ENCODE measurements at places on chromosomes 13 and 19. TPM values are rescaled to one million over a fixed set of nuclear protein-coding genes. Genes with fewer than 3 reads are reported as not detected.
A peak's percentile ranks its signal among the peaks of the same experiment; 100 is the strongest.

DNA sequence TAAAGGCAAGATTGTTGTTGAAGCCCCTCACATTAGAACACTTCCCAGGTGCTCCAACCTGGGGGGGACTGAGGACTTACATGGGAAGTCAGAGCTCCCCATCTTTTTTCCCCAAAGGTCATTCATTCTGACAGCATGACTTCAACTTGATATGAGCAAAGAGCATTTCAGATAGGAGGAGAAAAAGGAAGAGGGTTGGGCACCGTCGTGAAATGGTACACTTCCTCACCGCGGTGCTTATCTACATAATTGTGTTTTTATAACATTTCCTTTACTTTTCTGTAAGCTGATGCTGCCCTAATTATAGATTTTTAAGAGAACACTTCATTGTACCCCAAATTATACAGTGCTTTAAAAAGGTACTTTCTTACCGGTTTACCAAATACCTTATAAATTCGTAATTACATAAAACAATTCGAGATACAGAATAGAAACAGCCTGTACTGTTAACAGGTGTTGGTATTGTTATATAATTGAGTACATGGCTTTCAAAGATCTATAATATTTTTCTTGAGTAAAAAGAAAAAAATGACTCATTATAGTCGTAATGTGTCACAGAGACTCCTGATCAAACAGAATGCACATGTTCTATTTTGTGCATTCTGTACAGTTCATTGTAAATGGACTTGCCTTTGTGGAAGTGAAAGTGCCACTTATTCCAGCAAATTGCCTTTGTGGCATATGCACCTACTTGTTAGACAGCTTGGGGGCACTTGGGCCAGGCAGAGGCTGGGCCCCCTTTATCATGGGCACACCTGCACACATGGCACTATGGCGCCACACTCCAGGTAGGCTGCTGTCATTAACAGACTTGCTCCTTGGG lies 81.8 kb downstream of the GGACT start:
- DNase-seq, result no peak

DNA sequence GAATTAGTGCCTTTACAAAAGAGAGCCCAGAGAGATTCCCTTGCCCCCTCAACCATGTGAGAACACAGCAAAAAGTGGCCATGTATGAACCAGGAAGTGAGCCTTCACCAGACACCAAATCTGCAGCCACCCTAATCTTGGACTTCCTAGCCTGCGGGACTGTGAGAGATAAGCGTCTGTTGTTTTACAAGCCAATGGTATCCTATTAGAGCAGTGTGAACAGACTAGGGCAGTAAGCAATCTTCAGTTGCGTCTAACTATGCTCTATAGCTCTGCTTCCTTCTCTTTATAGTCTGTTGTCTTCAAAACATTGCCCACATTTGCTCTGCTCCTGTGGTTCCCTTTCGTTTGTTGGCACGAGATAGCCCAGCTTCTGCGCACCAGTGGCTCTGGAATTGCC lies 109.5 kb upstream of the FNDC3A start:
- DNase-seq, result no peak

GRCh38 chr13:46165485-46166223 lies 16.3 kb downstream of the LCP1 start:
- peak; percentile 66 for DNase-seq

DNA sequence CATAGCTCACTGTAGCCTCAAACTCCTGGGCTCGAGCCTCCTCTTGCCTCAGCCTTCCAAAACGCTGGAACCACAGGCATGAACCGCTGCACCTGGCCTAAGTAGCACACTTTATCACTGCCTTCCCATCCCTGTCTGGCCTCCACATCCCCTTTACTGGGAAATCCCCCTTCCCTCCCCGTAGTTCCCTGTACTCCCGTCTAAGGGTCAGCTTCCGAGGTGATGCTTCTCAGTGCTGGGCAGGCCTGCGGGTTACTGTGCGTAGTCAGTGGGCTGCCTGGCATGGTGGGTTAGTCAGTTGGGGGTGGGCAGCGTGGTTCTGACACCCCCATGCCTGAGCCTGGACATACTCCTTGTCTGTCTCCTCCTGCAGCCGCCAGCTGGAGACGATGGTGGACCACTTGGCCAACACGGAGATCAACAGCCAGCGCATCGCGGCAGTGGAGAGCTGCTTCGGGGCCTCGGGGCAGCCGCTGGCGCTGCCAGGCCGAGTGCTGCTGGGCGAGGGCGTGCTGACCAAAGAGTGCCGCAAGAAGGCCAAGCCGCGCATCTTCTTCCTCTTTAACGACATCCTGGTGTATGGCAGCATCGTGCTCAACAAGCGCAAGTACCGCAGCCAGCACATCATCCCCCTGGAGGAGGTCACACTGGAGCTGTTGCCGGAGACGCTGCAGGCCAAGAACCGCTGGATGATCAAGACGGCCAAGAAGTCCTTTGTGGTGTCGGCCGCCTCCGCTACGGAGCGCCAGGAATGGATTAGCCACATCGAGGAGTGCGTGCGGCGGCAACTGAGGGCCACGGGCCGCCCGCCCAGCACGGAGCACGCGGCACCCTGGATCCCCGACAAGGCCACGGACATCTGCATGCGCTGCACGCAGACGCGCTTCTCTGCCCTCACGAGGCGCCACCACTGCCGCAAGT lies 8.4 kb downstream of the PLEKHF1 start:
- DNase-seq, result no peak

DNA sequence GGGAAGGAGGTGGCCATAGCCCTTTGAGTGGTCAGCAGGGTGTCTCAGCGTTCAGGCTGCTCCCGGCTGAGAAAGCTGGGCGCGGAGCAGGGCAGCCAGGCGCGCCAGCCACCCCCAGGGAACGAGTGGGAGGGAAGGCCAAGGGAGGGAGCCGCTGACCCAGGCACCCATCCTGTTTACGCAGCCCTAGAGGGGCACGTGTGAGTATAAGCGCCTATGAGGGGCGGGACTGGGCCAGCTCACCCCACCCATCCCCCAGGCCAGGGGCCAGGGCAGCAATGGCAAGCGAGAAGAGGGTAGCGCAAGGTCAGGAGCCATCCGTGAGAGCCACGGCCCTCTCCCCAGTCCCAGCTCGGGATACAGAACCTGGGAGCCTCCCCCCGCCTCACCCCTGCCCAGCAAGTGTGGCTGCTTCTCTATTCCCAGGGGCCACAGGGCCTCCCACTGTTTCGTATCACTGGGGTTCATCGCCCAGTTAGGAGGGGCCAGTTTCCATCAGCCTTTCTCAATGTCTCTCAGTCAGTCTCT lies 897 bp upstream of the DMKN start:
- DNase-seq, result no peak

DNA sequence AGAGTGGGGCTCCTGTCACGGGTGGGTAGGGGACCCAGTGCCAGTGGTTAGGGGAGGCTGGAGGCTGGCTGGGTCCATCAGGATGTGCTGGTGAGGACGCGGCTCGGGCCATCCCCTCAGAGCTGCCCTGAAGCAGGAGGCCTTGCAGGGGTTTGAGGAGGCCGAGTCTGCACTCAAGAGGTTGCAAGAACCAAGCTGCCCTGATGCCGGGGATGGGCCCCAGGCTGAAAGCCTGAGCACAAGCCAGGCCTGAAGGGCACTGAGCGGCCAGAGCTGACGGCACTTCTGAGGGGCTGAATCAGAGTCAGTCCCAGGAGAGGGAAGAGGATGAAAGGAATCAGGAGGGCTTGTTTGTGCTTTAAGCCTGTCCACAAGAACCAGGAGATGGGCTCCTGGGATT lies 92.9 kb downstream of the RGCC start:
- no peak for DNase-seq

- DNase-seq, result peak; percentile 38
Measured at GRCh38 chr19:12946092-12946721, 545 bp downstream of the RAD23A start.

Gene NLRP11
- total RNA-seq, result not detected

Gene CYP2A6
- total RNA-seq, result not detected

Measured in foreskin keratinocyte (primary cell).